NCI-H526 (cell line): ENCODE measurements at places on chromosomes 6 and 20.
A peak's percentile ranks its signal among the peaks of the same experiment; 100 is the strongest.

DNA sequence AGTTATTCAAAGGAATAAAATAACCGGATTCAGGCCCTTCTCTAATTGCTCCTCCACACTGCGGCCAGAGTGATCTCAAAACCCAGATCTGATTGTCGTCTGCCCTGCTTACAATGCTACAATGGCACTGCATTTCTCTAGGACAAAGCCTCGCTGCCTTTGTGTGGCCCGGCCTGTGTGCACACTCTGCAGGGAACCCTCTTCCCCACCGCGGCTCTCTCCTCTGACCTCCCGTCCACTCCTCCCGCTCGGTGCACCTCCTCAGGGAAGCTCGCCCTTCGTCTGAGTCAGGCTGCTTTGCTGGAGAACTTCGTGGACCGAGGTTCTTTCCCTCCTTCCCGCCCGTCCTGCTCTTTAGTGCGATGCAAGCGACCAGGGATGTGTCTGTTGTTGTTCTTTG is 101.6 kb upstream of the SNX9 start:
- DNase-seq, result no peak

DNA sequence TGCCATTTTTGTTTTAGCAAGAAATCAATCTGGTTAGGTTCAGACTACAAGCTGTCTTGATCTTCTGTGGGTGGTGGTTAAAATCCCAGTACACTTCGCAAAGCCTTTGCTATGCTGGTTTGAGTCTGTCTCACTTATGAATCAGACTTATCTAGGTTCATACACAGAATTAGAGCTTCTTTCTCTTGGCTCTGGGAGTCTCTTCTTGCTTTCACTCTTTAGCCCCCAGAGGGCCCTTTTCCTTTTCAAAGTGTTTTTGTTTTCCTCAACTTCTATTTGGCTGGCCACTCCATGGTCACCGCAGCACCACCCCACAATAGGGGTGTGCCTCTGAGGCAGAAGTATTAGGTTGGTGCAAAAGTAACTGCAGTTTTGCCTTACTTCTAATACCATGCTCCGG is 21.3 kb downstream of the ECI2 start:
- no peak for DNase-seq

DNA sequence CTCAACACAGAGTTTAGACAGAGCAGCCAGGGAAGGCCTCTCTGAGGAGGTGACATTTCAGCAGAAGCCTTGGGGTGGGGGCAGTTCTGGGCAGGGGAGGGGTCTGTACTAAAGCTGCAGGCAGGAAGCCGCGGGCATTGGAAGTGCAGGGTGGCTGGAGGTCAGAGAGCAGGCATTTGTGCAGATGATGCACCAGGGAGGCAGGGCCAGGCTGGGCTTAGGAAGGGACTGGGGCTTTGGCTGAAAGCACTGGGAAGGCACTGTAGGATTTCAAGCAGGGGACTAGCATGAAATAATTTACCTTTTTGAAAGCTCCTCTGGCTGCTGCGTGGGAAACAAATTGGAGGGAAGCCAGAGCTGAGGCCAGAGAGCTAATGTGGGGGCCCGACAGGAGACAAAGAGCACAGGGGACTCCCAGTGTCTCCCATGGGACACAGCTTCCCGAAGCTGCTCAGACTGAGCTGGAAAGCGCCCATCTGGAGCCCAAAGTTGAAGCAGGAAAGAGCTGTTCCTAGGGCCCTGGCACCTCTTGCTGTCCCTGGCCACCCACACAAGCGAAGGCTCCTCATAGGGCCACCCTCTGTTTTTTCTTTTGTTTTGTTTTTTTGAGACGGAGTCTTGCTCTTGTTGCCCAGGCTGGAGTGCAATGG is 19.3 kb downstream of the ADA start:
- DNase-seq, result no peak

GRCh38 chr20:14481863-14482262 is 144.5 kb upstream of the FLRT3 start:
- DNase-seq, result no peak

- DNase-seq, result no peak
Observed at GRCh38 chr6:40925341-40925740, 113.7 kb downstream of the UNC5CL start.

GRCh38 chr6:55450005-55450404 is 122.7 kb downstream of the GFRAL start:
- DNase-seq, result no peak

GRCh38 chr20:53223626-53224172 is 251.5 kb downstream of the TSHZ2 start:
- DNase-seq, result no peak

DNA sequence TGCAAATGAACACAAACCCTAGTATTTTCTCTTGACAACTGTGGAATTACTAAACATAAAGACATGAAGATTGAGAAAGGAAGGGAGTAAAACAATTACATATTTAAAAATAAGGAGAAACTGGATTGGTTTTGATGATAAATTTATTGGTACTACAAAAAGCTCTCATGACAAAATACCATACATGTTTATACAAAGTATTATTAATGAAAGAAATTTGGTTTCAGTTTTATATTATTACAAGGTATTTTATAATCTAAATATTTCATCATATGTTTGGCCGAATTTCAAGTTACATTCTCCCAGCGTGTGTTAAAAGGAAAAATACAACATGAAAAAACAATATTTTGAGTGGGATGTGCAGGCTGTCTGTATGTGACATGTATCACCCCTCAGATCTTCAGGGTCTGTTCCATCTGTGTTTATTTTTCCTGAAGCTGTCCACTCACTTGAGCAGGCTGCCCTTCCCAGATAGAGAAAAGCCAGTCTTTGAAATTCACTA is 568.4 kb downstream of the NKAIN2 start:
- no peak for DNase-seq

- DNase-seq, result no peak
Observed at GRCh38 chr20:1983301-1983700, 10.6 kb downstream of the PDYN start.

GRCh38 chr20:10247440-10247839 is 28.8 kb downstream of the SNAP25 start:
- no peak for DNase-seq

DNA sequence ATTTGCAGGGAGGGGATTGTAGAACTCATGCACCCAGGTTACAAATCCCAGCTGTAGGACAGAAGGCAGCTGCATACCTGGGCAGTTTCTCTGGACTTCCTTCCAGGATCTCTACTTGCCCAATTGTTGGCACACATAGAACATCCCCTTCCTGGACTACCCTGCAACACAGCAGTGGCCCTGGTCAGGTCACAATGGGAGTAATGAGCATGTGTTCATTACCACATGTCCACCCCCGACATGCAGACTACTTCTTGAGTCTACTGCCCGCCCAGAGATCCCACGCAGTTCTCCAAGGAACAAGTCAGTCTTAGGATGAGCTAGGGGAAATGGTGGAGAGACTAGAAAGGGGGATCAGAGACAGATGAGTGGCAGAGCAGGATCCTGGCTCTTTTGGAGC is 5.1 kb downstream of the PEX6 start:
- DNase-seq, result no peak

DNA sequence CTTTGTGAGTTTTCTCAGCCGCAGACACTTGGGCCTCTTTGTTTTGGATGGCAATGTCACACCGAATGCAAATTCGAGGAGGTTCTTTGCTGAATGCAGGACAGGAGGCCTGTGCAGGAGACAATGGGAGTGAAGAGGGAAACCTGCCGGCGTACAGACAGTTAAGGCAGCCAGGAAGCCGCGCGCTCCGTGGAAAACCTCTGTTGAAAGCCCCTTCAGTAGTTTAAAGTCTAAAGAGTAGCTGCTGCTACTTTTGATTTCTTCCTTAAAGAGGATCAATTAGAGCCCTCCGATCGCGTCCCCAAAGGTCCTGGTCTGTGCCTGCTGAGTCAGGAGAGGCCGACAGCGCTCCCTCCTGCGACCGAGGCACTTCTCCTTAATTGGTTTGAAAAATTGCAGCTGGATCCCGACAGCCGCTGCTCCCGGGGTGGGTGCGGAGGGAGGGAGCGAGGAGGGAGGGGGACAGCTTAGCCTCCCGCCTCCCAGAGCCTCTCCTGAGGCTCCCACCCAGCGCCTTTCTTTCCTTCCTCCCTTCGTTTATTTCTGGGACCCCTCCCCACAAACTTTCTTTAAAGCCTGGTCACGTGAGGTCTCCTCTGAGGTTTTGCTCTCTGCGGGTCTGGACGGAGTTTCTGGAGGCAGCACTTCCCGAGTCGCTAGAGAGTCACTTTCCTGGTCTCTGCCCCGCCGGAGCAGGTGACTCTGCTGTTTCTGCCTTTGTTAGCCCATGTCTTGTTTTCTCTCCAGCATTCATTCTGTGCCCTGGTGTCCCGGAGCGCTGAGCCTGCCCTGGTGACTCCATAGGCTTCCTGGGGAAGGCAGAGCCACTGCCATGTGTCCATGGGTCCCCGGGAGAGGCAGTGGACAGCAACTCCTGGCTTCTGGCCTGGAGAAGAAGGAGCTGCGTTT is 22.3 kb upstream of the RPP40 start:
- DNase-seq, result peak; percentile 34

DNA sequence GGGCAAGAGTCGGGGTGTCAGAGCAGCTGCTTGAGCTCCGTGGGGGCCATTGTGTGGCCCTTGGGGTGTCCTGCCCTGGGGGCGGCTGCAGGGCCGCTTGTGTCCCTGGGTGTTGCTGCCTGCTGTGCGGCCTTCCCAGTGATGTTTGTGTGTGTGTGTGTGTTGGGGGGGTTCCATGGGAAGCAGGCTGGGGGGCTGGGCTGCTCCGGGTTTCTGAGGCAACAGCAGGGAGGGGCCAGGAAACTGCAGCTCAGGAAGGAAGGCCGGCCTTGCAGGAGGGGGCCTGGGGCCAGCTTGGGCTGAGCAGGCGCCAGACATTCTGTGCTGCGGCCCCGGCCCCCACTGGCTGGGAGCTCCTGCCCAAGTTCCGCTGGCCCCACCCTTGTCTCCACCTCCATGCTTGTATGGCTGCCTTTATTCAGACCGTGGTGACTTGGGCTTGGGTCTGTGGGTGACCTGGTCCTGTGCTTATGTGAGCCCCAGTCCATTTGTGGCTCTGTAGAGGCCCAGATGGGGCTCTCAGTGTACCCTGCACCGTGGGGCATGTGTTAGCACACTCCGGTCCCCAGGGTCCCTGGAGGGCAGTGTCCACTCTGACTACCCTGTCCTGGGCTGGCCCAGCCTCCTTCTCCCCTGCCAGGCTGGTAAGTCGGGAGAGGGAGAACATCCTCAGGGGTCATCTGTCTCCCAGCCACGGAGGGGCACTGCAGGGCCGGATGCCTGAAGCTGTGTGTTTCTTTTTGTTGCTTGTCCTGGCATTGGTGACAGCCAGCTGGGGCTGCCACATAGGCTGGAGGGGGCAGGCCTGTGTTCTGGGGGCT is 4.6 kb upstream of the SOX18 start:
- DNase-seq, result no peak

DNA sequence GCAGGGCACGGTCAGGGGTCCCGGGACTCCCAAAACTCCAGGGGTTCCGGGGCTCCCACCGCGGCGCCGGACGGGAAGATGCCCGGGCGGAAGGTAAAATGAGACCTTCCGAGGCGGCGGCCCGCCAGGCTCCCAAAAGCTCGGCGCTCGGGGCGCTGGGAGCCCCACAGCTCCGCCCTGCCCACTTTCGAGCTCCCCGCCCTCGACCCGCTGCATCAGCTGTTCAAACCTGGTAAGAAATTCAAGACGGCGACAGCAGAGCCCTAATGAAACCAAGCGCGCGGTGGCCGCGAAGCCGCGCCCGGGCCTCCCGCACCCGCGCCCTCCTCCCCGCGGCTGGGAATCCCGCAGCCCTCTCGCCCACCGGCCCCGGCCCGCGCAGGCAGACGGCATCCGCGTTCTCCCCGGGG is 369 bp downstream of the SLC4A11 start:
- peak; percentile 48 for DNase-seq

DNA sequence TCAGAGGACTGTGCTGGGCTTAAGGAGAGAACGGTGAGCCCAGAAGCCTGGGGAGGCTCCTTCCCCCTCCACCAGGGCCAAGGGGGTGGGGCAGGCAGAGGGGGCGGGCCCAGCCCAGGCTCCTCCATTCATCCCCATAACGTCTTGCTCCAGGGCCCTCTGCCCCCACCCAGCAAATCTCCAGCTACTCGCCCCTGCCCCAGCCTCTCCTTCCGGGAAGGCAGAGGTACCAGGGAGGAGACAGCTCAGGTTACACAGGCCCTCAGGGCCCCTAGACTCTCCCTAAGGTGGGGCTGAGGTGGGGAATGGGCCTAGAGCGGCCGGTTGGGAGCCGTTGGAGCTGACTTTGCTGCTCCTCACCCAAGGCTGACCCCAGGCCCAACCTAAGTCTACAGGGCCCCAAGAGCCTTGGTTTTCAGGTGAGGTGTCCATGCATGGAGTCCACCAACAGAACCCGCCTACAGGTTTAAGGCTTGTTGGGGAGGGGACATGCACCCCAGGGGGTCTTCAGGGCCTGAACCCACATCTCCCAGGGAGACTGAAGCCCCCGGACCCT is 1.2 kb downstream of the LAMA5 start:
- peak; percentile 71 for DNase-seq

DNA sequence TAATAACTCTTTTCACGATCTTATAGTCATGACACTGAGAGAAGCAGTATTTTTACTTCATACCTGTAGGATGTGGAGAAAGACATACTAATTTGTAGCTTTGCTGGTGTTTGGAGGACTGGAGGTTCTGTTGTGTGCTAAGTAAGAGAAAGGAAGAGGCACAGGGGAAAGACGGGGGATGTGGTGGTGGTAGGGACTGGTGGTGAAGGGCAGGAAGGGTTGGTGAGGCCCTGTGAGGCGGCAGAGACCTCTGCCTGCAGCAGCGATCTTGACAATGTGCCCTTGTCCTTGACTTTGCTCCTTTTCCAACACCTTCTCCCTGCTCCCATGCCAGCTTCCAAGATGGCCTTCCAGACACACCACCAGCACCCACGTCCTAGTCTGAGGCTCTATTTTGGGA is 32.6 kb upstream of the MPC1 start:
- no peak for DNase-seq

DNA sequence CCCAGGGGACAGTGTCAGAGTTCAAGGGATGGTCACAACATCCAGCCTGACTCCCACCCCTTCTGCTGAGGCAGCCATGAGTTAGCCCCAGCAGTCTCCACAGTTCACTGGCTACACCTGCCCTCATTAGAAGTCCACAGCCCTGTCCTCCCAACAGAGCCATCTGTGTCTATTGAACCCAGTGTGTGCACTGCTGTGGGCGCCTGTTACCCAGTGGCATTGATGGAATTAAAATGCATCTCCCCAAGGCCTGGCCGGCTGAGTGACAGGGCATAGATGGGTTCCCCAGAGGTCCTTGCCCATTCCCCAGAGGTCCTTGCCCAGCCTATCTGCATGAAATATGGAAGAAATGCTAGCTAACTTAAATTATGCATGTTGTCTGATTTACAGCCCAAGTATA is 73.3 kb downstream of the PCSK2 start:
- no peak for DNase-seq

GRCh38 chr6:142721215-142721920 is 223.6 kb downstream of the HIVEP2 start:
- no peak for DNase-seq
